ENCODE measurements at places on chromosomes 16 and 17. TPM values are rescaled to one million over a fixed set of nuclear protein-coding genes. Genes with fewer than 3 reads are reported as not detected.

HOXB8 gene
- total RNA-seq = not detected

SDK2 gene
- total RNA-seq = not detected

TBC1D3B gene
- not detected for total RNA-seq

CCT6B gene
- total RNA-seq = 2.6 TPM

KRTAP9-2 gene
- total RNA-seq = not detected

CCL1 gene
- not detected for total RNA-seq

LPCAT2 gene
- total RNA-seq = 29.6 TPM

KRT9 gene
- total RNA-seq = not detected

CCL3 gene
- total RNA-seq = not detected

CHST4 gene
- total RNA-seq = not detected

All from melanocyte of skin (primary cell).